Cerebellar nuclear complex (tissue), 1 donor: ENCODE measurements at places on chromosomes 12 and 14.
A peak's percentile ranks its signal among the peaks of the same experiment; 100 is the strongest.

- DNase-seq: no peak
Observed at GRCh38 chr12:66863276-66863675, 184.4 kb upstream of the GRIP1 start.

DNA sequence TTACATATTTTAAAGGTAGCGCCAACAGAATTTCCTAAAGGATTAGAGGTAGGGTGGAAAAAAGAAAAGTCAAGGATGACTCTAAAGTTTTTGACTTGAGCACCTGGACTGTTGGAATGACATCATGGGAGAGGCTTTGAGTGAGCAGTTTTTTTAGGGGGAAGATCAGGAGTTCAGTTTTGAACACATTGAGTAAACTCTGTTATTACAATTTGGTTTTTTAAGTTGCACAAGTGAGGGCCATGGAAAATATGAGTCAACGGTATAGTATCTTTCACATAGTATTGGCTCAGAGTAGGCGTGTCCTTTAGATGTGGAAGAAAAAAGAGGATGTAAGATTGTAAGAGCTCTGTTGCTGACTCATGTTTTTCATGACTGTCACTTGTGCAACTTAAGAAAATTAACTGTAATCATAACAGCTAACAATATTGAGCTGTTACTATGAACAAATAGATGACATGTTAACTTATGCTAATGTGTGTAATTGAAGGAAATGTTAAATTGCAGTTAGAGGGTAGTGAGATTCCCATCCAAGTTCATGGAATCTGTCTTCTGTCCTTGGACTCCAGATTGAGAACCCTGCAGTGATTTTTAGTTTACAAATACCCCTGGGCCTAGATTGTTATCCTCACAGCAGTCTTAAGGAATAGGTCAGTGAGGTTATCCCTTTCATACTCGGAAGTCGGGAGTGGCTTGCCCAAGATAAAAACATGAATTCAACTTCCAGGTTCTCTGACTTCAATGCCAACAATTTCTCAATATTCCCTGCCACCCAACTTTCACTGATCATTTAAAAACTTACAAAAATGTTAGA lies 48.2 kb upstream of the ATP2B1 start:
- no peak for DNase-seq

DNA sequence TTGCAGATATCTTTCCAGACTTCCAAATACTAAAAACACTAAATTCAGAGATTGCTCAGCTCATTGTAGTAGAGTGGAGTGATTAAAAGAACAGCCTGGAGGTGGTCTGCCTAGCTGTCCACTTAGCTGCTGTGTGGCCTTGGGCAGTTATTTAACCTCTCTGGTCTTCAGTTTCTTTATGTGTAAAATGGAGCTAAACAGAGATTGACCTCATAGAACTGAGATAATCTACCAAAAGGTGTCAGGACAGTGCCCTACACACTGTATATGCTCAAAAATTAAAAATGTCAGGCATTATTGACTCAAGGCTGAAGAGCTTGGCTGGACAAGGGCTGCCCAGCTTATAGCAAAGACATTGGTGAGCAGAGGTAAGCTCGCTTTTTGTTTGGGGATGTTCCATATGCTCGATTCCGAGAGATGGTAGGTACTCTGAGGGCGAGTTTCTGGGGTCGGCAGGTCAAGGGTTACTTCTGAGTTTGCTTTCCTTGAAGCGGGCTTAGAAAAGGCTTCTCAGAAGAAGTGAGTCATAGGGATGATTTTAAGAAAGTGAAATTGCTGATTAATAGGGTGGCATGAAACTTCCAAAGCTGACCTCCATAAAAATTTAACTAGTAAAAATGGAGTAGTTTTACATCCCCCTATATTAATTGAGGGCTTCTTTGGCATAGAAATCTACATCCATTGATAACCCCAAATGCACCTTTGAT lies 107.5 kb downstream of the GPATCH2L start:
- DNase-seq: no peak

- no peak for DNase-seq
Observed at GRCh38 chr12:132505105-132505851, 15.3 kb downstream of the FBRSL1 start.

- DNase-seq: no peak
Observed at GRCh38 chr12:12985817-12986408, 14.2 kb downstream of the HEBP1 start.

GRCh38 chr12:106917503-106917902 lies 38.2 kb upstream of the TMEM263 start:
- DNase-seq: no peak

GRCh38 chr12:2902272-2902880 lies 11.7 kb downstream of the TULP3 start:
- peak; percentile 95 for DNase-seq

GRCh38 chr14:55404173-55404854 lies 7.3 kb downstream of the ATG14 start:
- no peak for DNase-seq

- DNase-seq: no peak
Observed at GRCh38 chr12:68109001-68109400, 50.5 kb downstream of the IFNG start.

GRCh38 chr14:103121121-103121845 lies 2.0 kb upstream of the TNFAIP2 start:
- no peak for DNase-seq

DNA sequence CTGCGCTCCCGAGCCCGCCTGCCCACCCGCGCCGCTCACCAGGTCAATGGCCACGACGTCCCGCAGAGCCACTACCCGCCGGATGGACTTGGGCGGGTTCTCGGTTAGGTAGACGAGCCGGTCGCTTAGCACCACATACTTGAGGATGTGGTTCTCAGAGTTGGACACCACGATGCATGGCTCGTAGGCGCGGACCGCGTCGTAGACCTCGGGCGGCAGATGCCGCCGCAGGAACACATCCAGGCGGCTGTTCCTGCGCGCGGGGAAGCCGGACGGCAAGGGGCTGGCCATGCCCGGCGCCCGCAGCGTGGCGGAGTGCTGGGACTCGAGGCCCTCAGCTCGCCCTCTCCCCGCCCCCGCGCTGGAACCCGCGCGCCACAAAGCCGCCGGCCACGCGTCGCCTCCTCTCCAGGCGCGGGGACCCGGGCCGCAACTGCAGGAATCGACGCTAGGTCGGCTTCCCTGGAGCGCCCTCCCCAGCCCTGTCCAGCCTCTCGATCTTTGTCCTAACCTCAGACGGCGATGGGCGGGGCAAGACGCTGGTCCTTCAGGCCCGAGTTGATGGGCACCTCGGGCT lies at the start of gene C12orf56:
Gene C12orf56 (minus strand): TSS at position 484 of the 577 bp plus-strand sequence. CDS start 193 bp downstream, at position 291.
- no peak for DNase-seq

GRCh38 chr12:6294156-6295093 lies 16.1 kb upstream of the PLEKHG6 start:
- DNase-seq: no peak

DNA sequence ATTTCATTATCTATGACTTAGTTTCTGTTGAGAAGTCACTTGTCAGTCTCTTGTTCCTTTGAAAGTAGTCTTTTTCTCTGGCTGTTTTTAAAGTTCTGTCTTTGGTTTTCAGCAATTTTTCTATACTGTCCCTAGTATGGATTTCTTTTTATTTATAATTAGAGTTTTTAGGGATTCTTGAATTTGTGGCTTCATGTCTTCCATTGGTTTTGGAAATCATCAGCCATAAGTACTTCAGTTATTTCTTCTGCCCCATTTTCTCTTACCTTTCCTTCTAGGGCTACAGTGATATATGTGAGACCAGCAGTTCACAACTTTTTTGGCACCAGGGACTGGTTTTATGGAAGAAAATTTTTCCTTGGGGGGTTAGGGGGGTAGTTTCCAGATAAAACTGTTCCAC lies 90.0 kb upstream of the EVL start:
- no peak for DNase-seq

- no peak for DNase-seq
Observed at GRCh38 chr14:33657476-33657875, 293.4 kb downstream of the EGLN3 start.

- no peak for DNase-seq
Observed at GRCh38 chr14:71001742-71002141, 94.5 kb downstream of the PCNX1 start.

DNA sequence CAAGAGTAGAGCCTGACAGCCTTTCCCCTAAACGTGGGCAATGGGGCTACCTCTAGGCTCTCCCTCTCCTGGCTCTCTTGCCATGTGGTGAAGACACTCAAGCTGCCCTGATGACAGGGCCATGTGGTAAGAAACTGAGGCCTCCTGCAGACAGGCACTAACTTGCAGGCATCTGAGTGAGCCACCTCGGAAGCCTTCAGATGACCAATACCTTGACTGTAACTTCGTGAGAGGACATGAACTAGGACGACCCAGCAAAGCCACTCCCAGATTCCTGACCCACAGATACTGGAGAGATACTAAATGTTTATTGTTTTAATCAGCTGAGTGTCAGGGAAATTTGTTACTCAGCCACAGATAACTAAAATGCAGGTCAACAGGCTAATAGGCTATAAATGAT lies 96.4 kb downstream of the EFCAB11 start:
- DNase-seq: no peak

DNA sequence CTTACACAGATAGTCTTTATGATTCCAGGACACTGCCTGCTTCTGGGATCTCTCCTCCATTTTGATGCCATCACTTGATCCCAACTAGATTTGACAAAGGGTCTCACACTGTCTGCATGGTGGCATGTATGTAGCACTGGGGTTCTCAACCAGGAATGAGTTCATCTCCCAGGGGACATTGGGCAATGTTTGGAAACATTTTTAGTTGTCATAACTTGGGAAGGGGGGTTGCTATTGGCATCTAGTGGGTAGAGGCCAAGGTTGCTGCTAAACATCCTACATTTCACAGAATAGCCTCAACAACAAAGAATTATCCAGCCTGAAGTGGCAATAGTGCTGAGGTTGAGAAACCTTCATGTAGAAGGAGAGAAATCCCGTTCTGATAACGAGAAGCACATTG lies 376.2 kb downstream of the DPF3 start:
- no peak for DNase-seq

GRCh38 chr12:68915055-68915454 lies 17.9 kb downstream of the CPM start:
- no peak for DNase-seq

GRCh38 chr12:111686574-111687105 lies 787 bp downstream of the ACAD10 start:
- no peak for DNase-seq

DNA sequence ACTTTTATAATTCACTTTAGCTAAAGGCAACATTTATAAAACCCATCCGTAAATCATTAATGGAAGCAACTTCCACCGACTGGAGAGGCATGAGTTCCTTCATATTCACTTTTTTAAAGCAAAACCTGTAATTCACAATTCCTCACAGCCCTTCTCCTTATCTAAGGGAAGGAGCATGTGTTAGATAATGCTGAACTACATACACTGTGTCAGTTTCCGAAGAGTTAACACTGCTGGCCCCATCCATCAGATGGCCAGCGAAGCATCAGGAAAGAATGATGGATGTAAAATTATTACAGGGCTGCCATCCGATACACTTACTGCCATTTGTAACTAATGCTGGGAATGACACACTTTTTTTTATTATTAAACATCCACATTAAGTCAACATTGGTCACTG lies 392.8 kb downstream of the SOX5 start:
- no peak for DNase-seq

GRCh38 chr12:33383503-33383902 lies 56.1 kb downstream of the SYT10 start:
- no peak for DNase-seq

GRCh38 chr14:30064454-30064853 lies 136.8 kb upstream of the PRKD1 start:
- no peak for DNase-seq

DNA sequence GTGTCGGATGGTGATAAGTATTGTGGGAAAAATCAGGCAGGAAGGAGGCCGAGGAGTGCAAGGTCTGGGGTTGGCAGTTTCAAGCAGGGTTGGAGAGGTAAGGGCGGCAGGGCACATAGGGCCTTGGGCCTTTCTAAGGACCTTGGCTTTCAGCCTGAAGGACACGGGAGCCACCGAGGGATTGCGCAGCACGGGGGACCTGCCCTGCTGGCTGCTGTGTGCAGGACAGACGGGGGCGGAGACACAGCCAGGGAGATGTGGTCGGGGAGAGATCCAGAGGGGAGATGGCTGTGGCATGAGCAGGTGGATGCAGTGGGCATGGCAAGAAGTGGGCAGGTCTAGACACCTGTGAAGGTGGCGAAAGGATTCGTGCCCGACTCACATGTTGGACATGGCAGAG lies 14.7 kb downstream of the OTUB2 start:
- DNase-seq: no peak

- DNase-seq: no peak
Observed at GRCh38 chr14:75993567-75994041, 8.0 kb downstream of the IFT43 start.

- no peak for DNase-seq
Observed at GRCh38 chr14:52929192-52929807, 21.6 kb downstream of the FERMT2 start.

DNA sequence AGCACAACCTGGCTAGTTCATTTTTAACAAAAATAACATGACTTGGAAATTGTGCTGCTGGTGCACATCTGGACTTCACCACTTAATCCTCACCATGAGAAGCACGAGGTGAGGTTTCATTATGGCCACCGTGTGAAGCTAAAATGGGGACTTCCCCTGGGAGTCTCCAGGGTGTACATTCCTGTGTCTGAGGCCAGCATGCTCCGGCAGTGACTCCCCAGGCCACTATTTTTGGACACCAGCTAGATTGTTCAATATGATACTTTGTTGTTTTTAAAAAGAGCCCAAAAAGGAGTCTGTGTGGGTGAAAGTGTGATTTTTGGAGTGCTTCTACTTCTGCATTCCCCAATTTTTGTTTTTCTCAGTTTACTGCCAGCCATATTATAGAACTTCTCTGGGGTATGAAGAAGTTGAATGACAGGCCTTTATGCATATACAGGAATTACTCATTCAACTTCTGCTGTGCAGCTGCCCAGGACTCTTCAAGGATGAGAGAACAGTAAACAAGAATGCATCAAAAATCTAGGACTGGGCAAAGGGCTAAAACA lies 16.9 kb upstream of the AICDA start:
- no peak for DNase-seq

GRCh38 chr14:58587271-58587670 lies 50.5 kb upstream of the DACT1 start:
- DNase-seq: no peak

DNA sequence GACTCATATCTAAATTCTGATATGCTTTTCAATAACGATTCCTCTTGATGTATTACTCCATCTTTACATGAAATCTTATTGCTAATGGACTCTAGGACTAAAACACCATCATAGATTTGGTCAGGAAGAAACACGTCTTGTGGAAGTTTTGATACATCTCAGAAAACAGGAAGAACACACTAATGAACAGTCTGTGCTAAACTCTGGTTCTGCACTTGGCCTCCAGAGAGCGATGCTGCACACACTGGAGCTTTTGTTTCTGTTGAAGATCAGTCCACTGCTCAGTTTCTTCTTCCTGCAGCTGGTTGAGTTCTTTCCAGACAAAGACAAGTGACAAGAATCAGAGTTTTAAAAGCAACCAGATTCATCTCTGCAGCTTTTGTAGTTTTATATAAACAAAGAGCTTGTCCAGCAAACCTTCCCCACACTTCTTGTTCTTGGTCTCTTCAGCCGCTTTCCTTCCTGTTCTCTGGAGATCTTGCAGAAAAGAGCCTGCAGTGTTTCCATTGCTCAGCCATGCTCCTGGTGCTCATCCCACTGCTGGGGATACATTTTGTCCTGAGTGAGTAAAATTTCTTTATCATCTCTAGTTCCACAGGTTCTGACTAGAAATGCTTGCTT lies 229.1 kb upstream of the OR4E1 start:
- DNase-seq: no peak
